Stimulated activated CD8-positive, alpha-beta memory T cell treated with anti-CD3 and anti-CD28 coated beads, Interleukin-4, amount 100 ng/mL, for 24 hours (primary cell): ENCODE measurements at places on chromosomes 12 and 14.

DNA sequence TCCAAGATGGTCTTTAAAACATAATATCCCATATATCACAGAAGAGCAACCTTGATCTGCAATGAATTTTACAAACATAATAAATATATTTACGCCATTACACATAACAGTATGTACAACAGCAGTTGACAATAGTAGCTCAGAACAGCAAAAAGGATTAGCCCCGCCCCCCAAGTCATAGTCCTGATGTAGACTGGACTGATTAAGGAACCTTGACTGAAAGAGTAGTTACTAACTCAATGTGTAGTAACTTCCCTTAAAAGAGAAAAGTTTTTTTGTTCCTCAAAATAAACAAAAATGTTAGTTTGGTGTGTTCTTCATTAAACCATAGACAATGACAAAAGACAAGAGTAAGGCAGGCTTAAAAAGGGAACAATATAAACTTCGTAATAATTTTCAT, 44.5 kb downstream of the GTF2A1 start:
- DNase-seq: no peak

DNA sequence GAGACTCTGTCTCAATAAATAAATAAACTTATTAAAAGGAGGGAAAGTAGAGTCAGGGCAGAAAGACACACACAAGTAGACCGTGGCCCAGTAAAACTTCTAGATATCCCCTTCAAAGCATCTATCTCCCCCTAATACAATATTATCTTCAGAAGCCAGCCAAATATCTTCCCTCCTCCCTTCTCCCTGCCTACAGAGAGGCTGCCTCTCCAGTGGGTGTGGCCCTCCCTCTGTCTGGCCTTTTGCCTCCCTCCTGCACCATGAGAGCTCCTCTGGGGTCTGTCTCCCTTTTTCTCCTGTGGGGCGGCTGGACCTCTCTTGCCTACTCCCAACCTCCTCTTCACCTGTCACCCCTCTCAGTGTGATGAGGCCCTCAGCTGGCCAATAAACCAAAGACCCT, 139.2 kb downstream of the EGLN3 start:
- DNase-seq: no peak

DNA sequence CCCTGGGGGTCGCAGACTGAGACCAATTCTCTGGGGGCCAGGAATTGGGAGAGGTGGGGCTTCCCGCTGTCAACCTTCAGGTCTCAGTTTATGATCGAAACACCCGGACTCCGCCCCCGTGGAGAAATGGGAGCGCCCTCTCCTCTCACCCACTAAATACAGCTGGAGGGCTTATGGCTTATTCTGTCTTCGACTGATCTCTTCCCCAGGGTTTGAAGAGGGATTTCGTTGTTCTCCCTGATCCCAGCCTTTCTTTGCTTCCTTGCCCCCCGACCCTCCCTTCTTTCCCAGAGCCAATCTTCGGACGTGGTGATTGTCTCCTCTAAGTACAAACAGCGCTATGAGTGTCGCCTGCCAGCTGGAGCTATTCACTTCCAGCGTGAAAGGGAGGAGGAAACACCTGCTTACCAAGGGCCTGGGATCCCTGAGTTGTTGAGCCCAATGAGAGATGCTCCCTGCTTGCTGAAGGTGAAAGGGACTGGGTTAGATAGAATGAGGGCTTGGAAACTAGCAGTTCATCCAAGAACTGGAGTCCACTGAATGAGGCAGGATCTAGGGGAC, 607 bp downstream of the OS9 start:
- DNase-seq: no peak

DNA sequence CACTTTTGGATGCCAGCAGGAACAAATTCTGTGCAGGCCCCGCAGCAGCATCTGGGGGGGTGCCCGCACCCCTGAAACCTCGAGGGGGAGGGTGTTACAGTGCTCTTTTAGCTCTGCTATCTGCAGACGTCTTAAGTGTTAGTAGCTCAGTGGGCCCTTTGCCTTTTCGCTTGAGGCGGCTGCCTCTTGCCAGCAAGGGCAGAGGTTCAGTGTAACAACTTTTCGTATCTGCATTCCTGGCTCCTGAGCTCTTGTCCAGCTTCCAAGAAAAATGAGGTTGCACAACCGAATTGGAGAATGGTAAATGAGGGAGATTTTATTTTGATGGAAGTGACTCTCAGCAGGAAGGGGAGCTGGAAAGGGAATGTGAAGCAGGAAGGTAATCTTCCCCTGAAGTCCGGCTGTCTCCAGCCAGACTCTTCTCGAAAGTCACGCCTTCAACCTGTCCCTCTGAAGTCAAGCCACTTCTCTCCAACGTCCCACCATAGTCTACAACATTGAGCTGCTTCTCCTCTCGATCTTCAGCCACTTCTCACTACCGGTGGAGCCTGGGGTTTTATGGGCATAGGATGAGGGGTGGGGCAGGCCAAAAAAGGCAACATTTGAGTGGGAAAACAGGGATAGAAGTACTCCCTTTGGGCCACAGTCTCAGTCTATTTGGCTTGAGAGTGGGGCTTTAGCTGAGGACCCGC, 17.8 kb downstream of the TAS2R50 start:
- DNase-seq: no peak
